H1 (cell line): ENCODE measurements at places on chromosomes 16 and 17.
A peak's percentile ranks its signal among the peaks of the same experiment; 100 is the strongest.

DNA sequence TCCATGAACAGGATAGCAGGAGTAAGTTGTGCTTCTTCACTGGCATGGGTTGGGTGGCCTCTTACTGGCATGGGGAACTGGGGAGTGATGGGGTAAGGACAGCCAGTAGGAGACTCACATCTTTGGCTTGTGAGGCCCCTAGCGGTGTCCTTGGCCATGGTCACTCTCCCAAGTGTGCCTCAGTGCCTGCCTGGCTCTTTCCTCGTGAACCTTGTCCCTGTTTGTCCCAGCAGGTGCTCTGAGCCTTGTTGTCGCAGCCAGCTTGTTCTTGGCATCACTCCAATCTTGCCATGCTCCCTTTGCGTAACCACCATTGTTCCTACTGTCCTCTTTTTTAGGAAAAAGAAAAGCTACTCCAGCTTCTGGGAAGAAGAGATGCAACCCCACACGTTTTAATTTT lies 53.6 kb upstream of the SDK2 start:
- DNase-seq = peak; percentile 46

DNA sequence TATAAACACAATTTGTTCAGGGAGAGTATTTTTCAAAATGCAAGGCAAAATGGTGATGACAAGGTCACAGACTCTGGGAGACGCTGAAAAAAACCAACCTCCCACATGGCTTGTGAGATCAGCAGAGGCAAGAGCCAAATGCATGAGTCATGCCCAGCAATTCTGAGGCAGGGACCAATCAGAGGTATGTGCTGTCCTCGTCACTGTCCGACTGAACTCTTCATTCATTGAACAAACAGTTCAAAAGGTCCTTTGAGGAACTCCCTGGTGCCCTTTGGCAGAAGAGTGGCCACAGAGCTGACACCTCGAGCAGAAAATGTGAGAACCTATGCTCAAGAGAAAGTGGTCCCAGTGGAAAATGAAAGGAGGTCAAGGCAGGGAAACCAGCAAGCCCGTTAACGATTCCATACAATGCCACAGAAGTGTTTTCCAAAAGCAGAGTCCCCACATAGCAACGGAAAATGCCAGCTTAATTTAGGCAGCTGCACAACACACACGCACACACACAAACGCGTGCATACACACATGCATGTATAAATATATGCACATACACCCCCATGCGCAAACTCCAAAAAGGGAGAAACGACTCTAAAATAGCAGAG lies 50.9 kb downstream of the CDH11 start:
- peak; percentile 27 for DNase-seq

- no peak for DNase-seq
Measured at GRCh38 chr16:77896415-77897128, 108.2 kb downstream of the VAT1L start.

GRCh38 chr16:57640612-57641011 lies 12.2 kb downstream of the ADGRG1 start:
- DNase-seq = no peak

- no peak for DNase-seq
Measured at GRCh38 chr16:81482329-81483063, 37.9 kb downstream of the CMIP start.

DNA sequence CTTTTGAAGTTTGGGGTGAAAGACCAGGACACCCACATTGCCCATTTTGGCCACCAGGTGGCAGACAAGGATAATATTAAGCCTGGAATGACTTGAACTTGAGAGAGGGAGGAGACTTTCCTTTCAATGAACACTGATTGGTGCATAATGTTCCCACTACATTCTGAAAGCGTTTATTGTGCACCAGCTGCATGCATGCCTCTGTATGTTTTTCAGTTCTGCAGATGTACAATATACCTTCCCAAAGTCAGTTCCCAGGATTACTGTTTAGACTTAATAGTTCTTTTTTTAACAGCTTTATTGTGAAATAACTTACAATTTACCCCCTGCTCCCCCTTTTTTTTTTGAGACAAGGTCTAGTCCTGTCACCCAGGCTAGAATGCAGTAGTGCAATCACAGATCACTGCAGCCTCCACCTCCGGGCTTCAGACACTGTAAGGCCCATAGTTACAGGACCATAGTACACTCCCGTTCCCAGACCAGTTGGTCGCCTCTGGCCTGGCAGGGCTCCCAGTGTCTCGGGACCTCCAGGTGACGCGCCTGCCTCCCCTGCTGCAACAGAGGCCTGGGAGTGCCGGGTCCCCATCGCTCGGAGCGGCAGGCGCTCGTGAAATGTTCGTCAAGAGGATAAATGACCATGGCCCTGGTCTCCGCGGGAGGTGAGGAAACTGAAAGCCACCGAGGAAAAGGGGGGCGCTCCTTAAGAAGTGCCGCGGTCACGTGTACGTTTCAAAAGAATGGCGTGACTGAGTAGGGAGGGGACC lies 12.2 kb downstream of the CES2 start:
- DNase-seq = peak; percentile 94

DNA sequence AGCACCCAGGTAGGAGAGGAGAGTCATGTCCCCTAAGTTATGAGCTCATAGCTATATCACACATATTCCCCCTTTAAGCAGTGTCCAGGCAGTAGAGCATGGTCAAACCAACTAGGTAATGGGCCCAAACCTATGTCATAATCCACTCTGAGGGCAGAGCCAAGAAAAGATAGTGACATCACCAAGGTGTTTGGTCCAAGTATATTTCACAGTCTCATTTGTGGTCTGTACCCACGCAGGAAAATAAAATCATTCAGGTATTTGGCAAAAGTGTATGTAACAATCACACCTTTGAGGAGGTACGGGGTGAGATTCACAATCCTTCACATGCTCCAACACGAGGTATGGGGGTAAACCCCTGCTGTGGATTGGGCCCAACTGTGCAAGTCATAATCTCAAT lies 2112.8 kb downstream of the TP53TG3F start:
- no peak for DNase-seq

DNA sequence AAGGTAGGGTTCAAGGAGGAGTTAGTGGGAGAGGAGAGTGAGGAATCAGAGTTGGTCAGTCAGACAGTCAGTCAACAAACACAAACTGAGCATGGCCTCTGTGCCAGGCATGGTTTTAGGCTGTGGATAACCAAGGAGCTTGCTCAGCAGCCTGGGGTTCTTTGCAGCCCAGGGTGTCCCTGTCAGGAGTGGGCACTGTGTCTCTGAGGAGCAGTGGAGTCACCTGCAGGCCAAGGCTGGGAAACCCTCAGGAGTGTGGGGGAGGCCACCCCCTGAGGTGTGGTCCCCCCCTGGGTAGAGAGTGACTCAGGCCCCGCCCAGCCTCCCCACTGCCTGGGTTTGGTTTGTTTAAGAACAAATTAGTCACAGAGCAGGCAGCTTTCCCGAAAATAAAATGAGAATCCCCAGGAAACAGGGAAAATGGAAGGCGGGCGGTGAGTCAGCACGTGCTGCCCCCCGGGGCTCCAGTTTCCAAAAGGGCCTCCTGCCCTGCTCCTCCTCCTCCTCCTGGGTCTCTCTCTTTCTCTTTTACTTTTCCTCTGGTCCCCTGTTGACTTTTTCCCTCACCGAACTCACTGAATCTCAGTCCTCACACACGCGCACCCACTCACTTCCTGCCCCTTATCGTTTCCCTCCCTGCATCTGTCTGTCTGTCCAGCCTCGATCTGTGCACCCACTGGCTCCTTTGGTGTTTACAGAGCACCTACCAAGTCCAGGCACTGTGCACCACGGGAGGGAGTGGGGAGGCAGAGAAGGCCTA lies 44.3 kb downstream of the SOCS3 start:
- DNase-seq = peak; percentile 39

- DNase-seq = no peak
Measured at GRCh38 chr17:31869031-31869430, 10.0 kb upstream of the COPRS start.

GRCh38 chr17:65370669-65371131 lies 190.7 kb downstream of the AXIN2 start:
- no peak for DNase-seq
